ENCODE measurements at places on chromosomes 3 and 15.

GRCh38 chr3:57900786-57901185, 107.4 kb upstream of the FLNB start:
- no peak for DNase-seq

DNA sequence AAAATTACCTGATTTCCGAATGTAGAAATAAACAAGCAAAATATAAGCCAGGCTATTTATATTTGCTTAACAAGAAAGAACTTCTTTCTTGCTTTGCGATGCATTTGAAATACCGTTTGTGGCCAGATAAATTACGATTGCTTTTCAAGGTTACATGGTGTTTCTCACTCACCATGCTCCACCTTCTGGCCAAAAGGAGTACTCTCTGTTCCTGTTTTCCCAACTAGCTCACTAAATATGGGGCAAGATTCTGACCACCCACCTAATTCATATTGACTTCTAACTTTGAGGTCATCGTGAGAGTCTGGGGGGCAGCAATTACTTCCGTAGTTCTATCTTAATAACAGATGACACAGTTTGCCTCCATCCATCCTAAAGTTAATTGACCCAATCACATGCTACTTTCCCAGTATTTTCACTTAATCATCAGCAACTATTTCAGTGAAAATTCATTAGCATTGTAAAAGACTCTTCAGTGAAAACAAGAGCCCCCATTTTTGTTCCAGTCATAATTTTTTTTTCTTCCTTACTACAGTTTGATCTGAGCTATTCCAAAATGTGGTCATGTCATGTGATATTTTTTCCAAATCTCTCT, 25.9 kb downstream of the ACP3 start:
- peak; percentile 71 for DNase-seq

DNA sequence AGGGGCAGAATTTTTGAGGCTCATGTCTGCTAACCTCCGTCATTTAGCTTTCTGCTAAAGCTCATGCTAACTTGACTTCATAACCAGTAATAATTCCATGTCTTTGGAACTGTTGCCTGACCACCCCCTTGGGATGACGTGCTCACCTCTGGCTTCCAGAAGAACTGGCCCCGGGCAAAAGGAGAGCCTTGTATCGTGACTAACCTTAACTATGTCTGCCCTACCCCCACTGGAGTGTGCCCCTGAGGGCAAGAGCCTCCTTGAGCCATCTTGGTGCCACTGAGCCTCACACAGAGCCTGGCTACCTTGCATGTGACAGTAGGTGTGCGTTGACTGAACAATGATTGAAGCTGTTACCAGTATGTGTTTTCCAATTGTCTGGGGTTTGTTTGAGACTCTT, 4.7 kb downstream of the LRRK1 start:
- no peak for DNase-seq

- no peak for DNase-seq
Observed at GRCh38 chr3:45677033-45677446, 12.2 kb upstream of the SACM1L start.

DNA sequence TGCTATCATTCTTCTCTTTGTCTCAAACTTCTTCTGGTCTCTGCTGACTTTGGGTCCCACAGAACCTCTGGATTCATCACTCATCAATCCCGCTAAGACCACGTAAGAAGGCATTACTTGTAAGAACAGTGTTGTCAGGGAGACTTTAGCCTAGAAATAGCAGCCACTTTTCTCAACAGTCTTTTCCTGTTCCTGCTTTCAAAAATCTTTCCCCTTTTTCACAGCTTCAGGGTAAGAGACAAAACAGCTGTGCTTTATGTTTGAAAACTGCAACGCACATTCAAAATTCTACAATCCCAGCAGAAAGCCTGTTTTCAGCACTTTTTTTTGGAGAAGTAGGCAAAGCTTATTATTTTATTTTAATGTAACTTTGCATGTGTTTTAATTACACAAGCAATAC, 42.0 kb upstream of the FAM98B start:
- no peak for DNase-seq

GRCh38 chr3:183008303-183008702, 28.0 kb upstream of the DCUN1D1 start:
- no peak for DNase-seq

DNA sequence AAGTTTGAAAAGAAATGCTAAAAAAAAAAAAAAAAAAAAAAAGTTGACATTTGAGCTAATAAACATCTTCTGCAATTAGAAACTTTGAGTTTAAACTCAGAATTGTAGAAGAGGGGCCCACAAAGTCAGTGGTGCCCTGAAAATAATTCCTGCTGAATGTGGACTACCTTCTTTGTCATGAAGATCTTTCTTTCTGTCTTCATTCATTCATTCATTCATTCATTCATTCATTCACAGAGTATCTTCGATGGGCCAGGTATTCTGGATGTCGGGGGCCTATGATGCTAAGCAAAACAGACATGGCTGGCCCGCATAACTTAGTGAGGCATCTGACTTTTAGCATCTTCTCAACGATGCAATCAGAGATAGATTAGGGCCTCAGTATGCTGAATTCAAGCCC, 24.6 kb downstream of the ETV5 start:
- DNase-seq, result no peak

- no peak for DNase-seq
Observed at GRCh38 chr3:187811585-187812250, 66.5 kb upstream of the BCL6 start.

DNA sequence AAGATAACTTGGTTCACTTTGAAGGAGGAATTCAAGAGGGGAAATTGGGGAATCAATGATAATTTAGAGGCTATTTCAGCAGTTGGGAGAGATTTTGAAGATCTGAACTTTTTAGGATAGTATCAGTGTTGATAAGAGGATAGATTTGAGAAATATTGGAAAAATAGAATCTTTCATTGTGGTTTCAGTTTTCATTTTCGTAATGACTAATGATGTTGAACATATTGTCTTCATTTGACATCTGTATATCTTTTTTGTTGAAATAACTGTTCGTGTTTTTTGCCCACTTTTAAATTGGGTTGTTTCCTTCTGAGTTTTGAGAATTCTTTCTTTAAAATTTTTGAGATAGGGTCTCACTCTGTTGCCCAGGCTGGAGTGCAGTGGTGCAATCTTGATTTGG, 21.1 kb downstream of the ECT2 start:
- DNase-seq, result no peak

DNA sequence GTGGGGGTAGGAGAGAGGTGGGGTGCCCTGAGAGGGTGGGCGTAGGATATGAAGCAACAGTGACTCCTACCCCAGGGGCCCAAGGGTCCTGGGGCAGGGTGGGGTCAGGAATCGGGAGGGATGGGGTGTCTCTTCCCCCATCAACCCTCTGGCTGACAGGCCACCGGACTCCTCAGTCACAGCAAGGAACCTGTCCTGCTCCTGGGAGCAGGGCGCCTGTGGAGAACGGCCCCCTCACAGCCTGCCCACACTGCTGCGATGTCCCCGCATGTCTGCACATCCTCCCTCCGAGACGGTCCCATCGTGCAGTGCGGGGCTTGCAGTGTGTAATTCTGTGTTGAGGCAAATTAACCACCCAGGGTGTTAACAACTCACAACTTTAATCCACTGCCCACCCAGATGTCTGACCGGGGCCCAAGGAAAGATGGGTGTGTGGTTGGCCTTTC, 2.7 kb downstream of the TM4SF19 start:
- no peak for DNase-seq

DNA sequence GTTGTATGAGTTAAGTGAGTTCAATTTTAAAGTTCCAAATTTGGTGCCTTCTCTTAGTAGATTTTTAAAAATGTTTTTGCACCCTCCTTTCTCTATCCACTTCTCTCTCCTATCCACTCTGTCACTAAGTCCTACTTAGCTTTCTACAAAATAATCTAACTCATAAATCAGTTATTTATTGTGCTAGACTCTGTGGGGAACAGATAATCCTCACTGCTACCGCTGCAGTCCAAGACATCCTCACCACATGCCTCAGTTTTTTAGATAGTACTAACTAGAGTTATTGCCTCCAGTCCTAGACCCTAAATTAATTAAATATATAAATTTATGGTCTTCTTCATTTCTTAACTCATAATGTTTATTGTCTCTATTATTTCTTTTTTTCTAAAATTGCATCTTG, 576.3 kb downstream of the GRM7 start:
- DNase-seq, result no peak

DNA sequence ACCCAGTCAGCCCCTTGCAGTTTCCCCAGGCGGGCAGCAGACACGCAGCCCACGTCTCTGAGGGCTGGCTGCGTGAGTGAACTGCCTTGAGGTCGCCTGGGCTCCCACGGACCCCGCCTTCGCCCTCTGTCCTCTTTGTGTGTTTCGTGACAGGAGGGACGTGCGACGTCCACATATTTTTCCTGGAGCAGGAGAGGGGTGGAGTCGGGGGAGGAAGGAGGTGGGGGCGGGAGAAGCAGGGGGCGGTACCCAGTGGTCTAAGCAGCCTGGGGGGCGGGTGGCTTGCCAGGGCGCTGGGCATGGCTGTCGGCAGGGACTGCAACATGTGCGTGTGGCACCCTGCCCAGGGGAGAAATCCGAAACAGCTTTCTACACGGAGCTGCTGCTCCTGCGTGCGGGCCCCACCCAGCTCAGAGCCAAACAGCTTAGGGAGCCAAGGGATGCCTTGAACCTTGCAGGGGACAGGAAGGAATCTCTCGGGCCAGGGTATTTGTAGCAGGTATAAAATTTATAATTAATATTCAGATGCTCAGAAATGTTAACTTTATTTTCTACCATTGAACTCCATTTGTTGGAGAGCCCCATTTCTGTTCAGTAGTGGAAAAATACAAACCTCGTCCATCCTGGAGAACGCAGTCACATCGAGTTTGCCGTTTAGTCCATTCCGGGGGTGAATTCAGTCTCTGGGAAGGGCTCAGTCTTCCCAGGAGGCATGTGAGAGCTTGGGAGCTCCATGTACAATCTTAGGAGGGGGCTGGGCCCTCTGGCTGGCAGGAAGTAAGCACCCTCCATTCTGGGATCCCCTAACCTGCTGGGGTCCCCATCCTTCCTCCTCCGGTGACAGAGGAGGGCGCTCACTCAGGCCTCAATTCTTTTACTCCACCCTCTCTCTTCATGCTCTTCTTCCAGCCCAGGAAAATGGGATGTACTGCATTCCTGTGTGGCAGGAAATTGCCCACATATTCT, 79.1 kb upstream of the MEF2A start:
- DNase-seq, result no peak

DNA sequence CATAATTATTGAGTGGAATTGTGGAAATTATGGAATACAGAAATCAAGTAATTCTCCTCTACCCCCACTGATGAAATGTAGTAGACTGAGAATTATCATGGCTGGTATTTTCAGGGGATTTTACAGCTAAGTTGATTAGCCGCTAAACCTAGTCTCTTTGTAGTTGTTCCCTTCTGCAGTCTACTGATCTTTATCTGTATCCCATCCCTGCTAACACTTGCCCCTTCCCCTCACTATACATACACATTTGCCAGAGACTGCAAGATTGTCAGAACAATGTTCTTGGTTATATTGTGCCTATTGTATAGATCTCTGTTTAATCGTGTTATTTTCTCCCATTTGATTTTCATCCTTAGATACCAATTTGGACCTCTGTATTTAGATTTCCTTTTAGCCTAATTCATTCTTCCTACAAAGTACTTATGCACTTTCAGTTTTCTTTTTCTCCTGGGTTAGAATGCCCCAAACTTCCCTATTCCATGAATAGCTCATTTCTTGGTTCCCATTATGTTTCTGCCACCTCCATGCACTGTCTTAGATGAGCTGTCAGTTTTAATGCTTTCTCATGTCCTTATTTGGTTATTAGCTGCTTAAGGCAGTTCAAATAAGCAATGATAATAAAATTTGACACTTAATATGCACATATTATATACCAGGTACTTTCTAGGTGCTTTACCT, 86.9 kb downstream of the CDIN1 start:
- no peak for DNase-seq

GRCh38 chr3:164320962-164321361, 757.3 kb downstream of the SI start:
- DNase-seq, result no peak

DNA sequence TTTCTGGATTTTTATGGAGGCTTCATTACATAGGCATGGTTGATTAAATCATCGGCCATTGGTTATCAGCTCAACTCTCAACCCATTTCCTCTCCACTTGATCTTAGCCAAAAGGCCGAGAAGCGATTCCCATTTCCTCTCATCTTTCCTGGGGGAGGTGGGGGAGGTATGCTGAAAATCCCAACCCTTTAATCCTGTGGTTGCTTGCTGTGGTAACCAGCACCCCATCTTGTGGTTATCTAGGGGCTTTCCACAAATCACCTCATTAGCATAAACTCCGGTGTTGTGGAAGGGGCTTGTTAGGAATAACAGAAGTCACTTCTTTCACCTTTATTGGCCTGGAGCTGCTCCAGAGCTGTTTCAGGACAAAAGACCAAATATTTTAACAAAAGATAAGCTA, 20.9 kb downstream of the PDE8A start:
- no peak for DNase-seq

GRCh38 chr15:59165726-59166125, 40.9 kb upstream of the LDHAL6B start:
- DNase-seq, result no peak

DNA sequence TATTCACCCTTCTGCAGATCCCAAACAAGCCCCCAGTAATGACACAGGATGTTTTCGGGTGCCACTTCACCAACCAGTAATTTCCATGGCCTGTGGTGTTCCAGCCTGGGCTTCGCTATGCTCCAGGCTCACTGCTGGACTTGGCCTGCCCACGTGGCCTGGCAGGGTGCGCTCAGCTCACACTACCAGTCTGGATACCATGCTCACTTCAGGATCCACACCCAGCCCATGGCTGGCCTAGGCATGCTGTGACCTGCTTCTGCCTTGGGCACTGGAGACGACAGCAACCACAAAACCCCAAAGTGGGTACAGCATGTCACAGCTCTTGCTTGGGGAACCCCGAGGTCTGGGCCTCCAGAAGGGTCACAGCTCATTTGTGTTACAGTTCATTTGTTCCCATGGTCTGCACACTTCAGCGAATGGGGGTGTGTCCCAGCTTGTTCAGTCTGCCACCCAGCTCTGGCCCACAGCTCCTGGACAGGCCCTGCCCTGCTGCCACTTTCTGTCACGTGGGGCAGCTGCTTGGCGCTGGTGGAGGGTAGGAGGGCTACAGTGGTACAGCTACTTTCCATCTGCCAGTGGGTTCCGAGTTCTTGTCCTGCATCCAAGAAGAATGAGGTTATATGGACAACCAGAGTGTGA, 650.8 kb downstream of the MCTP2 start:
- DNase-seq, result no peak

DNA sequence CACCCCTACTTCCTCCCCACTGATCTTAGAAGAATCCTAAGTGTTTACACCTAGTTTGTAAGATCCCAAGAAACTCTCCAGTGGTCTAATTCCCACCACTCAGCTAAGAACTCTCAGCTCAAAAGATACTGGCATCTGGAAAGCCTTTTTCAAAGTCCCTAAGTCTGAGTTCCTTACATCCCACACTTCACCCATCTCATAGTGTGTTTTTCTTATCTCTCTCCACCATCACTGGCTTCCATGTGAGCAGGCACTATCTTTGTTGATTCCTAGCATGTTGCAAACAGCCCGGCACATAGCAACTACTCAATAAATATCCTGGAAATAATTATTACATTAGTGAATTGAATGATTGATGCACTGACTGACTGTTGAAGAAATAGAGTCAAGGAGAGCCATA, 173.7 kb downstream of the FHIT start:
- no peak for DNase-seq

Data from erythroblast (primary cell).